ENCODE measurements at places on chromosomes 6 and 20. TPM values are rescaled to one million over a fixed set of nuclear protein-coding genes. Genes with fewer than 3 reads are reported as not detected.

DNA sequence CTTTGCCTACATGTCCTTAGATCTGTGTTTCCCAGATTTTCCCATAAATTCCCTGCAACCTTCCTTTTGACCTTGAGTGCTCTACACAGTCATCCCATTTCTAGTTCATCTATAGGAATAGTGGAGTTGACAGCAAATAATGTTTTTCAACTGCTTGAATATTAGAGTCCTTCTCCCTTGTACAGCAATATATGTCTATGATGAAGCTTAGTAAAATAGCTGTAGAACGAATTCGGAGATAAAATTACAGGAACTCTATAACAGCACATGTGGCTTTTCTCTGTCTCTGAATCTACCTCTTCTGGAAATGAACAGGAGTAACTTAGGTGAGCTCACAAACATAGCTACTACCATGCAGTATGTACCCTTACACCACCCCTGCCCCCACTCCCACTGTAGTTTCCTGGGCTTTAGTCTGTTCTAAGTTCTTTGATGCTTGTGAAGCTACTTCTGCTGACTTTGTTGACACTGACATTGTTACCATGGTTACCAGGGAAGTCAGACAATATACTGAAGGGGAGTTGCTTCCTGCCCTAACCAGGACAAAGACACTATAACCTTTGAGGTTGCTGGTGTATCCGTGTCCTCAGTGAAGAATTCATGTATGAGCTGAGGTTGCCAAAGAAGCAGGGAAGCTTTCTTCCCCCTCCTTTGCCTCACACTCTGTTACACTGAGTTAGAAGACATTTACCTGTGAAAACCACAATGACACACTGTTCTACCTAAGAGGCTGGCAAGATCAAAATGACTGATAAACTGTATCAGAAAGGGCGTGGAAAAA, 35.8 kb upstream of the SHLD1 start:
- peak; percentile 54 for DNase-seq

GRCh38 chr6:64777941-64778785, 928.9 kb downstream of the EYS start:
- DNase-seq, result no peak

DNA sequence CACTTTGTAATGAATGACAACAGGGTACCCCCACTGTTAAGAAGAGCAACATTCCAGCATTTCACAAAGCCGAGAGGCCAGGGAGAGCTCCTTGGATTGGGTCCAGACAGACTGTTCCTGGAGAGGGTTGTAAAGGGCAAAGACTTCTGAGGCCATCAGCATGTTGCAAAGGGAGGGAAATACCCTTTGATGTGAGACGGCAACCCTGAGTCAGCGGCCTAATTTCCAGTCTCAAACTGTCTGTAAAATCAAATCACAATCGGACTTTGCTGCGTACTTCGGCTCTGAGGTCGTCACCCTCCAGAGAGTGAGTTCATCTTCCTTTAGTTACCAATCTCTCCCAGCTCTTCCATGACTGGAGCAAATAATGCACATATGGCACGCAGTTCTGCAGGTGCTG, 101.0 kb upstream of the DTNBP1 start:
- no peak for DNase-seq

DNA sequence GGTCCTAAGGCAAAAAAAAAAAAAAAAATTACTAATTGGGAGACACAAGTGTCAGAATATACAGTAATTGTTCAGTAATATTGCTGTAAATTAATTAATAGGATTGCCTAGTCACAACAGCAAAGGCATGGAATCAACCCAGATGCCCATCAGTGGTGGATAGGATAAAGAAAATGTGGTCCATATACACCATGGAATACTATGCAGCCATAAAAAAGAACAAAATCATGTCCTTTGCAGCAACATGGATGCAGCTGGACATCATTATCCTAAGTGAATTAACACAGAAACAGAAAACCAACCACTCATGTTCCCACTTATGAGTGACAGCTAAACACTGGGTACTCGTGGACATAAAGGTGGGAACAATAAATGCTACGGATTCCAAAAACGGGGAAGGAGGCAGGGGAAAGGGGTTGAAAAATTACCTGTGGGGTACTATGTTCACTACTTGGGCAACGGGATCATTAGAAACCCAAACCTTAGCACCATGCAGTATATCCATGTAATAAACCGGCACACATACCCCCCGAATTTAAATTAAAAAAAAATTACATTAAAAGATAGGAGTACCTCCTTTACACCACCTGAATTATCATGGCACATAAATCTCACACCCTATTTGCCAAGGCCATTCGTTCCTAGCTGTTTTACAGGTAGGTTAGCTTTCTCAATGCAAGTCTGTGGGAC, 689 bp upstream of the PFDN4 start:
- no peak for DNase-seq

DNA sequence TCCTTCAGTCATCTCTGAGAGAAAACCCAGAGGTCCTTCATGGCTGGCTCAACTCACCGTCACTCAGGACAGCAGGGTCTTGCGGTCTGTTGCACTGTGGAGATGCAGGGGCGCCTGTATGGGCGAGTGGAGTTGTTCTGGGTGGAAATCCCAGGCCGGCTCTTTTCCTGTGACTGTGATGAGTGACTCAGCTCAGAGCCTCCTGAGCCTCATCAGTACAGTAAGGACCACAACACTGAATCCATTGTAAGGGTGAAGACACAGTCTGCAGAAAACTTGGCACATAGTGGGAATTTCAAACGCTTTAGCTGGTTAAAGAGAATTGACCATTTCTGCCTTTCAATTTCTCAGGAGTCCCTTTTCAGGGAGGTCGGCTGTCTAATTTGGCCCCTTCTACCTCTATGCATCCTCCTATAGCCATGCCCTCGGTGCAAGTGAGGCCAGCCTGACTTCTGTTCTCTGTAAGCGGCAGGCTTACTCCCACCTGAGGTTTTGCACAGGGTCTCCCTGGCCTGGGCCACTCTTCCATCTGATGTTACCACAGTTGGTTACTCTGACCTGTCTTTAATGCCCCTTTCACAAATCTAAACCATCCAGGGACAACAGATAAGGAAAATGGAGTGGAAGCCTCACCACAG, 35.5 kb upstream of the TBXT start:
- no peak for DNase-seq

DNA sequence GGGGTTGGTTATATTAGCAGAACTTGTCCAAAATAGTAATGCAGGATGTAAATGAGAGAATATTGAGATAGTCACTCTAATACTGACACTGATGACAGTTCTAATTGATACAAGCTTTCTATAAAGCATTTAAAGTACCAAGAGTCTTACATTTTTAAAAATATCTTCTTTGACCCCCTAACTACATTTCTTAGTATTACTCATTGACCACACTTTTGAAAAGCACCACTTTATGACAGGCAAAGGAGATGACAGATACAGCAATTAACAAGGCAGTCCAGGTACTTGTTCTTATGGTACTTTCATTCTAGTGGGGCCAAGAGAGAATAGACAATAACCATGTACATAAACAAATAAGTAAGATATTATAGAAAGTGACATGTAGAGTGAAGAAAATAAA, 139.4 kb upstream of the EYA4 start:
- no peak for DNase-seq

DAAM2 gene
- total RNA-seq, result not detected

SAMD3 gene
- 47.9 TPM for total RNA-seq

- DNase-seq, result no peak
Observed at GRCh38 chr6:101086473-101086872, 205.3 kb upstream of the ASCC3 start.

DNA sequence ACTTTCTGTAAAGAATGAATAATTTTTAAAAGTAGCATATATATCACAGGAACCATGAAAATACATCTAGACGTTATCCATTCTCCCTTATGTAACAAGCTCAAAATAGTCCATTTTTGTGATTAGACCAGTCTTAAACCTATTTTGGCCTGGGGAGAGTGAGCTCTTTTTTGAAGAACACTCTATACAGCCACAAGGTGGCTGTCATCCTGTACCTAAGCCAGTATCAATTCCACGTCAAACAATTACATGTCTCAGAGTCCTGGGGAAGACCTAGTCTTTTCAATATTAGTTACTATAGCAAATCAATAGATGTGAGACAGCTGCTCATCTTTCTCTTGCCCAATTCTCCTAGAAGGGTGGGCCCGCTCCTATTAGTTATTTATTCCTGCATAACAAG, 28.4 kb downstream of the FBXO5 start:
- no peak for DNase-seq

DNA sequence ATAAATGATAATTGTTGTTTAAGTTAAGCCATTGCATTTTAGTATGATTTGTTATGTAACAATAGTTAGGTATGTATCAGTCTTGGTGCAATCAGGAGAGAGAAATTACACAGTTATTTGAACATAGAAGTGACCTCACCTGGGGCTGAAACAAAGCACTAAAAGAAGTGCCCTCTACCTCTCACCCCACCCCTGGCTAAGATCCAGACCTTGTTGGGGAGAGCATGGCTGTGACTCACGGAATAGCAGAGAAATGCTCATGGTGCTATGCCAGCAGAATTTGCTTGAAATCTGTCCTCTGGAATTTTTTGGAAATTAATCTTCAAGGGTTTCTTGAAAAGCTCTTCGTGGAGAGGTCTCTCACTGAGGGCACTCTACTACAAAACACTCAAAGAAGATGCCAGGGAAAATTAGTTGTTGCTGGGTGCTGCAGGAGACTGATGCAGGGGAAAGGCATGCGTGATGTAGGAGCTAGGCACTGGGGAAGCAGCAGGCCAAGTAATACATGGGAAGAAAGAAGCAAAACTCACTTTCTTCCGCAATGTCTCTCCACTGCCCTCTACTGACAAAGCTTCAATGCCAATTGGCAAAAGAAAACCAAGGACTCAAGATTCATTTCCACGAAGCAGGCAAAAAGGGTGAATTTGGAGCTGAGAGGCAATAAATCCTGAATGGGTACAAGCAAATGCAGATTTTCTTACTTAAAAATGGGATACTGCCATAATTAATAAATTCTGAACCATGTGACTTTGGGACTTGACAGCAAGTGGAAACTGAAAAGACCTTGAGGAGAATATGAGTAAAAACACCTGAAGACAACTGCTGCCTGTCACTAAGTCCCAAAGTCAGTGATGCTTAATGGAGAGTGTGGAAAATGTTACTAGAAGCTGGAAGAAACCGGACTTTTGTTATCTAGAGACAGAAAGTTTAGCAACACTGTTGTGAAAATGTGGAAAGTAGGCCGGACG, 136.3 kb upstream of the ZNF184 start:
- no peak for DNase-seq

GRCh38 chr6:168726312-168726856, 285.4 kb downstream of the SMOC2 start:
- DNase-seq, result no peak

- no peak for DNase-seq
Observed at GRCh38 chr6:89398762-89399525, 13.1 kb downstream of the RRAGD start.

DNA sequence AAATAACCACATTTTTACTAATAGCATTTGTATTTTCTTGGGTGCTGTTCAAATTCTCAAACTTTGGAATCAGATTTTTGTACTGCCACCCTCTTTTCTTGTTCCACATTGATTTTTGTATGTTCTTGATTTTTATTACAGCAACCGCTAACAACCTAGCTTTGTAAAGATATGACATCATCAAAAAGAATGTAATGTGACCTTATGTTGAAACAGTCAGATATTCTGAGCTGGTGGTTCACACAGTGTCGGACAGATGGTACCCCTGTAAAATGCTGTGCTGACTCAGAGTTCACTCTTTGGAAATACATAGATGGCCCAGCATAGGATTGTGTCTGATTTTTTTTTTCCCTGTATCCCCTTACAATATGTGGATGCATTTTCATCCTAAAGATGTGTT, 118.9 kb downstream of the QKI start:
- DNase-seq, result no peak

DNA sequence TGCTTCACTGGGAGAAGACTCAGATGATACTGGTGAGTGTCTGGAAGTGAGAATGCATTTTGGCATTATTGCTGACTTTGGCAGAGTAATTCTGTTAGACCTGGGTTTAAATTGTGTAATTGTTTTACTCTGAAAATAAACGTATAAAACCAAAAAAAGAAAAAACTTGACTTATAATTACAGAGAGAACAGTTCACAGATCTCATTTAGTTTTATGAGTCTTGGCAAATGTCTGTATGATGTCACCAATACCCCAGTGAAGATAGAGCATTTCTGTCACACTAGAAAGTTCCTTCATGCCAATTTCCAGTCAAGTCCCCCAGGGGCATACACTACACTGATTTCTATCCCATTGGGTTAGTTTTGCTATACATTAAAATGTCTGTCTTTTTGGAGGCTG, 67.3 kb downstream of the SMAP1 start:
- no peak for DNase-seq

DNA sequence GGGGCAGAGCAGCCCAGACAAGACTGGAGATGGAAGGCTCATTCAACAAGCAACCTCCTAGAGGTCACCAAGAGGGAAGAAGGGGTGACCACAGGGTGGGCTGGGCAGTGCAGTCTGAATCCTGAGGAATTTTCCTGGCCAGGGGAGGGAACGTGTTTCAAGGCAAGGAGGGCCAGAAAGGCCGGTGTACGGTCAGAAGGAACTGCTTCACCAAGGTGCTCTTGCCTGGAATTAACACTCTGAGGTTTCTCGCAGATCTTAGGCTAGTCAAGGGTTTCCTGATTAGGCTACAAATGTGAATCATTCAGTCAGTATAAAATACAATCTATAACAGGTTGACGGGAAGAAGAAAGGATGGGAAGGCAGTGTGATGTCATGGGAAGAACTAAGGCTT, 199.3 kb downstream of the LRFN2 start:
- DNase-seq, result no peak

UST gene
- total RNA-seq, result 1.5 TPM

SNX5 gene
- total RNA-seq, result 178 TPM

- DNase-seq, result no peak
Observed at GRCh38 chr6:62285612-62286469, at the start of gene KHDRBS2. Gene KHDRBS2, minus strand, starts transcription at chr6:62286225.

CASS4 gene
- 21.8 TPM for total RNA-seq

- DNase-seq, result no peak
Observed at GRCh38 chr20:57688864-57689263, 21.0 kb downstream of the PMEPA1 start.

HDGFL1 gene
- not detected for total RNA-seq

AK9 gene
- total RNA-seq, result 6.2 TPM

MYMX gene
- not detected for total RNA-seq

KIF13A gene
- not detected for total RNA-seq

DNA sequence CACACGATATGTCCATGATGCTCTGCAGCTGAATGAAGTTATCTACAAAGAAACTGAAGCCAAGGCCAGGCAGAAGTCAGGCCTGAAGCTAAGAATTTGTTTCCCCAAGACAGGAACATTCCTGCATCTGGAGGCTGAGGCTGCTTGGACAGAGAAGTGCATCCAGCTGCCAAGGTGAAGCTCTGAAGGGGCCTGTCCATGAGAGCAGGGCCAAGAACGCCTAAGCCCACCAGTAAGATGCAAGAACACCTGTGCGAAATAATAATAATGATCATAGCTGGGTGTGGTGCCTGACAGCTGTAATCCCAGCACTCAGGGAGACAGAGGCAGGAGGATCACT, 37.7 kb upstream of the B4GALT5 start:
- DNase-seq, result no peak

NFATC2 gene
- total RNA-seq, result 59.0 TPM
